AG08395 (cell line): ENCODE measurements at places on chromosomes 7 and 10.

- no peak for DNase-seq
Measured at GRCh38 chr7:45617166-45617565, 43.0 kb downstream of the ADCY1 start.

DNA sequence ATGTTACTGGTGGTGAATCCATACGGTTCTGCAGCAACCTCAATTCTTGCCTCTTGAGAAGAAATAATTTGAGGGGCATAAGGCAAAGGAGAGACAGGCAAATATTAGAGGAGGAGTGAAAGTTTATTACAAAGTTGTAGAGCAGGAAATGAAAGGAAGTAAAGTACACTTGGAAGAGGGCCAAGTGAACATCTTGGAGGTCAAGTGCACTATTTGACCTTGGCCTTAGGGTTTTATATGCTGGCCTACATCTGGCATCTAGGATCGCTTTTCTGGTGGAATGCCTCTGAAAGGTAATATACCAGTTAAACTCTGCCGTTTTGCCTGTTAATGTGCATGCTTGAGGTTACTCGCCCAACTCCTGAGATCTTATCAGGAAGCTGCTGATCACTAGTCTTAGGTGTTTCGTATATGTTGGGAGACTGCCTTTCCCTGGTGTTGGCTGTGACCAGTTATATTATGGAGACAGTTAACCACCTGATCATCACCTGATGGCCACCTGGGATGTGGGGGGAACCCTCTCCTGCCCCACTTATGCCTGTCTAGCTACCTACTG lies 66.1 kb upstream of the CYP2C18 start:
- no peak for DNase-seq

DNA sequence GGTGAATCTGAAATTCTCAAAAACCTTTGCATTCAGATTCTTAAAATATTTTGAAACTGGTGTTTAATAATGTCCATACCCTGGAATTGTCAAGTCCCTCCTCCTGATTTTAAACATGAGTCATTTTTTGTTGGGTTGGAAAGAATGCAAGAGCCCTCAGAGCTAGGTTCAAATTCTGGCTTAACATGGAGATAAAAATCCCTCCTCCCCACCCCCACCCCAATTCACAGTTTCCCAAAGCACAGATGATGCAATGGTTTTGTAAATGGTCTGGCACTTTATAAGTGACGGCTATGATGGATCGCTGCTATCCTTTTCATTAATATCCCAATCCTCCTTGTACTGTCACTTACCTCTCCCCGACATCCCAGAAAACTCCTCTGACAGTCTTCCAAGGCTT lies 332.8 kb downstream of the PLXNA4 start:
- peak; percentile 27 for DNase-seq

DNA sequence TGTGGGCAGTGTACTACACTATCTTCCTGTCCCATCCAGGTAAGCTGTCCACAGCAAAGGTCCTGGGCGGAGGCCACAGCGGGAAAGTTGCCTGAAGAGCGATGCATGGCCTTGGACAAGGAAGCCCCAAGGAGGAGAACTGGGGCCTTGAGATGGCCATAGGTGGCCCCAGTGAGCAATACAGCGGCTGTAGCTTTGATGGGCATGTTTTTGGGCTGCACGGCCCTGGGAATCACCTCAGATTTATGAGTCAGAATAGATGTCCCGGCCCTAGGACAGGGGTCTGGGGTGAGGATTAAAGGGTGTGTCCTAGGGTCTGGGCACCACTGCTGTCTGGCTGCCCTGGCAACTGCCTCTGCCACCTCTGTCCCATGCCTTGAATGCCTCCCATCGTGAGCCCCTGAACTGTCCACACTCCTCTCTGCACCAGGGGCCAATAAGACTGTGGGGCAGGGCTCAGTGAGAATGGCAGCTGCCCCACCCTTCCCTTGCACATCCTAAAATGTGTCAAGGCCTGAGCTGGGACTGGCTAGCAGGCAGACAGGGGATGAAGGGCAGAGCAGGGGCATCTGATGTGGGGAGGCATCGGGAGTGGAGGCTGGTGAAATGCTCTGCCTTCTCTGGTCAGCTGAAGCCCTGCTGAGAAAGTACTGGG lies 9.4 kb upstream of the IRF5 start:
- no peak for DNase-seq

GRCh38 chr10:71232089-71232998 lies 20.0 kb downstream of the UNC5B start:
- peak; percentile 67 for DNase-seq

- DNase-seq = peak; percentile 43
Measured at GRCh38 chr10:24944512-24945255, 7.7 kb downstream of the PRTFDC1 start.

DNA sequence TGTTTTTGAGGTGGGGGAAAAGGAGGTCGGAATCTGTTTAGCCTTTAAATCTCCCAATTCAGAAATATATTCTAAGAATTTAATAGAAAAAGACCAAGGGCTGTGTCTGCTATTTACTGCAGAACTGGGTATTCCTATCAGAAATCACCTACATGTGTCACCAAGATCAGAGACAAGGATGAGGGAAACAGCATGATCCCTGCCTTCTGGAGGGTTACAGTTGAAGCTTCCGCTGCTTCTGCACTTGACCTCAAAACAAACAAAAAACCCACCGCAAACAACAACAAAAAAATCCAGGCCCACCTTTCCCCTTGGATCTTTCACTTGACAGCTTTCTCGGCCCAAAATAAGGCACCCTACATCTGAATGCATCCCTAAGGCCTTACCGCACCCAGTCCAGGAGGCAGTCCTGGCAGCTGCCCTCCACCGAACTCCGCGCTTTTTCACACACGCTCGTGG lies 750 bp upstream of the CDK14 start:
- no peak for DNase-seq

DNA sequence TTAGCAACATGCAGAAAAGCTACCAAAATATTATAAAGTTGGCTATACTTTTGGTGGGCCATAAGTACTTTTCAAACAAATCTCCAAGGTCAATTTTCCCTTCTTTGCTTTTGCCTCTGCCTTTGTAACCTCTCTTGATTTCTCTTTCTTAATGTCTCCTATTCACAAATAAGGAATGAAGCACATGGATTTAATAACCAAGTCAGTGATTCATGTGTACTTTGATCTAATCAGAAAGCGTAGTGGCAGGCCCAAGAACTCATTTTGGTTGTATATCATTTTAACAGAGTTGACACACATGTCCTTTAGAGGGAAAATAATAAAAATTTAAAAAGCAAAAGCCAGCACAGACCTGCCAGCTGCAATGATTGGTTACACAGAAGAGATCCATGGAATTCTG lies 93.7 kb downstream of the FZD1 start:
- DNase-seq = no peak

DNA sequence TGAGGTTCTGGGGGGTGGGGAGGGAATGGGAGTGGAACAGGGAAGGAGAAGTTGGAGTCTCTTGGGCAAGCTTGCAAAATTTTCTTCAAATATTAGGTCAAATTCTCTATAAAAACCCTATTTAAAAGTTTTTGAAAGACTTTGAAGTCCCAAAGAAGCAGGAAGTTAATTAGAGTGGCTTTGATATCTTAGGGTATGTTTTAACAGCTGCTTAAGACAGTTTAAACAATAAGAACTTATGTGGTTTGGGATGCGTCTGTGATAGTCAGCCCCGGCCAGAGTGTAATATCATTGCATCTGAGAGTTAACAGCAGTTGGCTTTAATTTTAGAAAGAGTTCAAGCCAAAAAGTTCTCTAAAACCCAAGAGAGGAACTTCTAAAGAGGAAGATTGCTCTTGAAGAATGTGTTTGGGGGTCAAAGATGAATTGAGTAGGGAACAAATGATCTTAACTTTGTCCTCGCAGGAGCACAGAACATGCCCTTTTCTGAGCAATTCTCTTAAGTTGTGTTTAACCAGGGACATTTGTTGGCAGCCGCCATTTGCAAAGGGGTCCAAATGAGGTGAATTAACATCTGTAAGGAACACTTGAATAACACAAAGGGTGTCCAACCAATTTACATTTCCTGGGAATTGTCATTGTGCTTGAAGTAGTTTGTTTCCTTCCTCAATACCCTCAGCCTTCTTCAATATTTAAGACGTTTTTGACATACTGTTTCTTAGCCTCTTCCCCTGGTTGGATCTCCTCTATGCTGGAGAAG lies 182.4 kb downstream of the PTEN start:
- DNase-seq = no peak

DNA sequence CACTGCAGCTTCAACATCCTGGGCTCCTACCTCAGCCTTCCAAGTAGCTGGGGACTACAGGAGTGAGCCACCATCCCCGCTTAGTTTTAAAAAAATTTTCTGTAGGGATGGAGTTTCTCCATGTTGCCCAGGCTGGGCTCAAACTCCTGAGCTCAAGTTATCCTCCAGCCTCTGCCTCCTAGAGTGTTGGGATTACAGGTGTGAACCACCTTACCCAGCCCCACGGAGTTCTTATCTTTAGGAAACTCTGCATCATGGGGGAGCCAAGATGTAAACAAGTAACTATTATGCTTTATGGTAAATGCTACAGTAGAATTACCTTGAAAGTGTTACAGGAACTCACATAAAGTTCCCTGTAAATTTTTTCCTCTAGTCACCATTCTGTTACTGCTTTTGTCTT lies 65.3 kb downstream of the PHTF2 start:
- DNase-seq = no peak

DNA sequence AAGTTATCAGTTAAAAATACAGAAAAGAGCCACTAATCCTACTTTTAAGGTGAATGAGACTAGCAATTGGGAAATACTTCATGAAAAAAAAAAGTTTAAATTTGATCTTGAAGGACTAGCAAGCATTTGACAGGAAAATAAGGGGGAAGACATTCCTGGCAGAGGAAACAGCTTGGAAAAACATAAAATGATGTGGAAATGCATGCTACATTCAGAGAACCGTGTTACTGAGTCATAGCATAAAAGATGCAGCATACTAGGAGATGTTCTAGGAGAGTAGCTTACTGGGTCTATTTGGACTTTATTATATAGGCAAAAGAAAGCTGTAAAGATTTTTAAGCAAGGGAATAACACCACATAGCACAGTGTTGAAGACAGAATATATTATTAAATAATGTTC lies 108.6 kb upstream of the COL1A2 start:
- no peak for DNase-seq

DNA sequence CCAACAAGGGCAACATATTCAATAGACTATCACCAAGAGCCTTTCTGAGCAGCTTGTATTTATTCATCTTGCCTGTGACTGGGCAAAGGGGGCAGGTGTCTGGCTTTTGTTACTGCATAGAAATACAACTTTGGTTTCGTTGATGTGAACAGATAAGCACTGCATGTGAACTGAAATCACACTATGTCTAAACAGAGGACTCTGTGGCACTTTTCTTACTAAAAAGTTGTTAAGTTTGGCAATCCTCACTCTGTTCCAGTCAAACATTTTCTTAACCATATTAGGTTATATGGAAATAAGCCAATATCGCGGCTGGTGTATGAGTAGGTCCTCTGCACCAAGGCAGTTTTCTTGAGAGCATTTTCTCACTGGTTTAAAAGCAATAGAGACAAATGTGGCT lies 48.5 kb downstream of the CALD1 start:
- DNase-seq = peak; percentile 30

DNA sequence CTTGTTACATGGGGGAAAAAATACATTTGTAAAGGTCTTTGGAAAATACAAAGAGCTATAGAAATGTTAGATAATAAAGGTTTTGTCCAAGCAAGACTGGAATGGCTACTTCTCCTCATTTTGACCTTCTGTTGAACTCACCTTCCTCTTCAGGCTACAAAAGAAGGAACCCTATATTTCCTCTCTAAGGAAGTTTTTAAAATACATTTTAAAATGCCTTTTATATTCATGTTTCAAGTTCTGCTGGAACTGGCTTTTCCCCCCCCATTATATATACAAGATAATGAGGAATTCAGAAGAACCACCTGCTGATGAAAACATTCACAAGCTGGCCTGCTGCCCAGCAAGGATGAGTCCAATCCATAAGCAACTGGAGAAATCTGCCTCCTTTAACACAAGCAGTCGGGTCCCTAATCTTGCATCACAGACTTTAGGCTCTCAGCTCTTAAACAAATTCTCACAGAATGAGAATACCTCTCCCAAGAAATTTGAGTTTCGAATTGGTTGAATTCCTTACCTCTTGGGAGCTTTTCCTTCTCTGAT lies 44.6 kb downstream of the MTERF1 start:
- no peak for DNase-seq

DNA sequence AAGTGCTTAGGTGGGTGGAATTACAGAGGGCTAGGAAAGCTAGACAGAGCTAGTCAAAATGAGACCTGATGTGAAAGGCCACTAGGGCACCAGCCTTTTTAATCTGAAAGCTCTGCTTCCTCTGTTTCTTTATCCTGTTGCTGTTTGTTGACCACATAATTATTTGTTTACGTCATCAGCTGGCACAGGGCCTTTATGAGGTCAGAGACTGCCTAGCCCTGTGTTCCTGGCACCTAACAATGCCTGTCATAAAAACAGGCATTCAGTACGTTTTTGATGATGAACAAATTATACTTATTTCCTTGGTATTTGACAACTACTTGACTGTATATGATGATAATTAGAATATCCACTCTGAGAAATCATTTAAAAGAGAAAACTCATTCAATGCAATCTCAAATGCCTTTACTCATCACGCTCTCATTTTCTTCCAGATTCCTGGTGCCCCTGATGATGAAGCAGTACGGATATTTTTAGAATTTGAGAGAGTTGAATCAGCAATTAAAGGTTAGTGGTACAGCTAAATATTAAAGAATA lies 26.0 kb downstream of the RBM17 start:
- DNase-seq = peak; percentile 86

DNA sequence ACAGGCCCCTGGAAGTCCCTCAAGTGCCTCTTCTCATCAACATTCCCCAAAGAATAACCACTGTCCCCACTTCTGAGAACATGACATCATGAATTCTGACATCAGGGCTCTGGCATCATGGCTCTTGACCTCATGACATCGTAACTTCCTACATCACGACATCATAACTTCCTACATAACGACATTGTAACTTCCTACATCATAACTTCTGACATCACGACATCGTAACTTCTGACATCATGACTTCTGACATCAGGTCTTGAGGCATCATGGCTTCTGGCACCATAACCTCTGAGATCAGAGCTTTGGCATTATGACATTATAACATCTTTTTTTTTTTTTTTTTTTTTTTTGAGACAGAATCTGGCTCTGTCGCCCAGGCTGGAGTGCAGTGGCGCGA lies 66.7 kb upstream of the FAM20C start:
- DNase-seq = no peak

- DNase-seq = no peak
Measured at GRCh38 chr7:1200045-1200444, 32.6 kb upstream of the UNCX start.
